ENCODE measurements at places on chromosomes 12 and 14. TPM values are rescaled to one million over a fixed set of nuclear protein-coding genes. Genes with fewer than 3 reads are reported as not detected.

ATN1 gene
- total RNA-seq = 64.6 TPM

TAS2R42 gene
- not detected for total RNA-seq

KRT85 gene
- not detected for total RNA-seq

EXD2 gene
- 30.5 TPM for total RNA-seq

KIF5A gene
- 0.10 TPM for total RNA-seq

Data from glomerular endothelial cell (primary cell).